H1 (cell line): ENCODE measurements at places on chromosomes 12 and 14. TPM values are rescaled to one million over a fixed set of nuclear protein-coding genes. Genes with fewer than 3 reads are reported as not detected.

GRCh38 chr12:102763471-102763870, 153.6 kb downstream of the PAH start:
- H3K4me1 ChIP-seq = no peaks in the 10 kb centered on the region
- H3K4me3 ChIP-seq = no peak overlapping the region
- no peak overlapping the region for H3K27ac ChIP-seq
- no peaks in the 10 kb centered on the region for H3K36me3 ChIP-seq
- H3K27me3 ChIP-seq = no peaks in the 10 kb centered on the region

DNA sequence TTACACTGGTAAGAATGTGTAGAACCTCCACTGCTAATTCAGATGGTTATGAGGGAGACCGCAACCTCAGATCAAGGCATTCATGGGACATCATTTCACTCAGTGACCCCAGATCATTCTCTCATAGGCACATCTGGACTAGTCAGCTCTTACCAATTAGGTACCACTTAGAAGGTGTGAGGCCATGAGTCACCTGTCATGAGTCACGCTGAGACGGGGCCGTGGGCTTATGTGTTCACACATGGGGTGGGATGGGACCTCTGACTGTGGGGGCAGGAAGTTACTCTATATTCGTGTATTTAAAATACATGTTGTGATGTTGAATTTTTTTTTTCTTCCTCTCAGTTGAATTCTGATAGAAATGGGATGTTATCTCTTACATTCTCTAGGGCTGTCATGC, 55.9 kb downstream of the CCDC92 start:
- H3K36me3 ChIP-seq = no peaks in the 10 kb centered on the region
- no peaks in the 10 kb centered on the region for H3K4me1 ChIP-seq
- no peak overlapping the region for H3K4me3 ChIP-seq
- no peaks in the 10 kb centered on the region for H3K27me3 ChIP-seq
- no peak for DNase-seq
- H3K27ac ChIP-seq = no peak overlapping the region

- peak overlapping the region; percentile 94 for H3K4me3 ChIP-seq
- H3K27me3 ChIP-seq = no peaks in the 10 kb centered on the region
- H3K36me3 ChIP-seq = no peaks in the 10 kb centered on the region
- no peak for DNase-seq
- no peak overlapping the region for H3K27ac ChIP-seq
Observed at GRCh38 chr12:82688035-82688501, 1.4 kb downstream of the TMTC2 start.

DNA sequence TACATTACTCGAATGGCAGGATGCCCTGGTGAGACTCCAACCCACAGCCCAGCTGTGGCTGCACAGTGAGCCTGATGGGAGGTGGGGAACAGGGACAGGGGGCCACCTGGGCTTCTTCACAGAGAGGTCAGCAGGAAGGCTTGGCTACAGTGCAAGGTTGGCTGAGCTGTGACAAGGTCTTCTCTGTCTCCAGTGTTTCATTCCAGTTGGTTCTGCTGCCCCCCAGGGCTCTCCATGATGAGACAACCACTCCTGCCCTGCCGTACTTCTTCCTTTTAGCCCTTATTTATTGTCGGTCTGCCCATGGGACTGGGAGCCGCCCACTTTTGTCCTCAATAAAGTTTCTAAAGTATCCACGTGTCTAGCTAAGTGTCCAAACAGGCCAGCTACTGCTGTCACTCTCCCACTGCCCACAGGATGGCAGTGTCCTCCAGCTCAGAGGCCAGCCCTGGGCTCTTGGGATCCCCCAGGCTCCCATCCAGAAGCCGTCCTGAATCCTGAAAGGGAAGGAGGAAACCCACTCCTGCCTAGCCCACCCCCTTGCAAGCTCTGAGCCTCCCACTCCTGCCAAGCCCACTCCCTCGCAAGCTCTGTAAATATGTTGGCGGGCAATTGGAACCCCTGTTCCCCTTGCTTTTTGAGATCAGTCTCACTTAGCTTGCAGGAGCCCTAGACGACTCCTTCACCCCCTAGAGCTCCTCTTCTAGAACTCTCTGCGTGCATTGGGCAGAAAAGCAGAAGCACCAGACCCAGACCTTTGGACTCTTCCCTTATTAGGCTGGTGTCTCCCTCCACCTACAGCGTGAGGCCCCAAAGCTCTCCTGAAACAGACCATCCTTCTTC, 5.4 kb downstream of the C1QL4 start:
- no peaks in the 10 kb centered on the region for H3K4me1 ChIP-seq
- peak; percentile 68 for DNase-seq
- no peak overlapping the region for H3K27ac ChIP-seq
- peaks cover 49% of the 10 kb centered on the region for H3K27me3 ChIP-seq
- no peak overlapping the region for H3K4me3 ChIP-seq

DNA sequence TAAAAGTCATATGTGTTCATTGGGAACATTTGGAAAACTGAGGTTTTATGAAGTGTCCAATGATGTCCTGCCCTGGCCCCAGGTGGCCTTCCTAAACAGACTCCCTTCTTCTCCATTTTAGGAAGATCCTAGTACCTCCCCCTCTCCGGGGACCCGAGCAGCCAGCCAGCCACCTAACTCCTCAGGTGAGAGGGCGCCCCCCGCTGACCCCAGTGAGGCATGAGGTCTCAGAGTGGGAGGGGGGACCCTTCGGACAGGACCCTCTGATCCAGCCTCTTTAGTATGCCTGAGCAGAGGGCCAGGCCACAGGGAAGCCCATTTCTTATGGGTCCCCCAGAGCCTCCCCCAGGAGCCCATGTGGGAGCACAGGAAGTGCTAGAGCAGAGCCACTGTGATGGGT, 23.7 kb downstream of the DEGS2 start:
- peaks cover 11% of the 10 kb centered on the region for H3K4me1 ChIP-seq
- no peak overlapping the region for H3K27ac ChIP-seq
- H3K4me3 ChIP-seq = no peak overlapping the region
- no peaks in the 10 kb centered on the region; the same call in 1 of the 2 replicates for H3K36me3 ChIP-seq
- DNase-seq = no peak

Gene INSM2
- 0.10 TPM in 1 of 2 replicates, not detected in the other for total RNA-seq

Gene GLTP
- 24.4 and 26.1 TPM in 2 replicates for total RNA-seq
